ENCODE measurements at places on chromosomes 1 and 21.

GRCh38 chr1:178531887-178532286, 19.0 kb downstream of the TEX35 start:
- DNase-seq = no peak

DNA sequence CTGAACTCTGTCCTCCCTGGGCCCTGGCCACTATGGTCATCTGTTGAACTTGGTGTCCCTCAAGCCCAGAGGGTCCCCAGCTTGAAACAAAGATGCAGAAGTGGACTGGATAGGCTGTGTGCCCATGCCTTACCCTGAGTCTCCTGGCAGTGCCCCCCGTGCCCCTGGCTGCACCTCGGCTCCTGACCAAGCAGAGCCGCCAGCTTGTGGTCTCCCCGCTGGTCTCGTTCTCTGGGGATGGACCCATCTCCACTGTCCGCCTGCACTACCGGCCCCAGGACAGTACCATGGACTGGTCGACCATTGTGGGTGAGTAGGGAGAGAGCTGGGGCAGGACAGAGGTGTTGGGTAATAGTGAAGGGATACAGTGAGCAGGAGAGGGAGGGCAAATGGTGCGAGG, 10.7 kb downstream of the TIE1 start:
- DNase-seq = no peak

DNA sequence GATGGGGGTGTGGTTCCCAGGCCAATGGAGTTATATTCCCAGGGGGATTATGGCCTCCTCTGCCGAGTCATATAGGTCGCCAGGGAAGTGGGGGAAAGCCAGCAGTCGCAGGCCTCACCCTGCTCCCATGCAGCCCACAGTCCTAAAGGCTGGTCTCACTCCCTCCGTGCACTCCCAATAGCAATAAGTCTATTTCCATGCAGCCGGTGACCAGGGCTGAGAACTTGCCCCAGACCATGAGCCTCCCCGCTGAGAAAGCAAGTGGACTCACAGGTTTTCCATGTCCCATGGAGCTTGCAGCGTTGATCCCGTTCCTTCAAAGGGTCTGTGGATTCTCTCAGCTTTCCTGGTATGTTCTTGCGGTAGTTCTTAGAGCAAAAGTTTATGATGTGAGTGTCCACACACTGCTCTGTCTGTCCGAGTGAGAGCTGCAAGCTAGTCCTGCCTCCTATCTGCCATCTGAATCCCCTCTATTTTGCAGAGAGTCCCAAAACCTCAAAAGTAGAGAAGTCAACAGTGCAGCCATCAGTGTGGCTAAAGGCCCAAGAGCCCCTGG, 81.7 kb upstream of the TMPRSS2 start:
- DNase-seq = no peak

- DNase-seq = no peak
These were observed 17.4 kb upstream of the HIVEP3 start for GRCh38 chr1:41936107-41936506.

DNA sequence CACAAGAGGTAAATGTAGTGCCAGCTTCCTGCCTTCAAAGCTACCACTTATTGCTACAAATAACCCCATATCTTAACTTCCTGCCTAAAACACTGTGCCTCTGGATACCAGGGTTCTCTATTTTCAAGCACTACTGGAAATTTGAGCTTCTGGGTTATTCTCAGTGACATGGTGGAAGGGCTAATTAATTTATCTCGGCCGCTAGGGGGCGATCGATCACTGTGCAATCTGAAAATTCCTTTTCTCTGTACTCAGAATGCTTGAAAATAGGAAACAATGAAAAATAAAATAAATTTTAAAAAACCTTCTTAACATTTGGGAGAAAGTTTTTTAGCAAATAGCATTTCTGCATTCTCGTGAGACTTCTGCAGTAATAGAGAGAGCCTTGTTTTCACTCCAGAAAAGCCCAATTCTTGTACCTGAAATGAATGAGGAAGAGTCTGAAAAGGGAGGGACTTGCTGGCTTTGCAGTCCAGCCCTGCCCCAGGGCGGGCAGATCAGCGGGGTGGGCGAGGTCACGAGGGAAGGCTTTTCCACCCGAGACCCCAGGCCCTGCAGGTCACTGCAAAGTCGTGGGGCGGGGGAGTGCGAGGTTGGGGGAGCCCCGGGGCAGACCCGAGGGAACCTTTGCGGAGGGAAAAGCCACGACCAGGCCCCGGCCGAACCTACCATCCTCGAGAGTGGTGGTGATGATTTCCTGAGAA, 276.7 kb downstream of the PCP4 start:
- peak; percentile 2 for DNase-seq

DNA sequence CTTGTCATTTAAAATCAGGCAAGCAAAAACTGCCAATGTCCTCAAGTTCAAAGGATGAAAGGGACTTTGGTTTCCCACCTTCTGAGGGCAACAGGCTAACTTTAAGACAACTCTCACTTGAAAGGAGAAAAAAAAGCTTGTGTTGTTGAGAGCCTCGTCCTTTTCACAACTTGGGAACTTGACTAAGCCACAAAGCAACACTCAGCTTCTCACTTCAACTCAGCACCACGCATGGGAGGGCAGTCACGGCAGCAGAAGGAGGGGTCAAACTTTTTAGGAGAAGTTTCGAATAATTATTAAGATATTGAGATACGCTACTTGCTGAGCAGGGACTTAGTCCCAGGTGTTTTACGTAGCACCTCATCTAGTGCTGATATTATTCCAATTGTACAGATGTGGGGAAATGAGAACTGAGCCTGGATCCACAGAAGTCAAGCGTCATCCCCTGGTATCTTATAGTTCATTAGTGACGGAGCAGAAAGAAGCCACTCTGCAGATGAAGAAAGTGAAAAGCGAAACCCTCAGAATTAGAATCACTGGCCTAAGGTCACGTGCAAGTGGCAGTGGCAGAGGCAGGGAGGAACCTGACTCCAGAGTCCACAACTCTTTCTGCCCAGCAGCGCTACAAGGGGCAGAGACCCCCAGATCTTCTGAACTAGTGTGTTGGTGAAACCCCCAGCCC, 83.6 kb downstream of the JAK1 start:
- DNase-seq = no peak
